ENCODE measurements at places on chromosomes 7 and 10. TPM values are rescaled to one million over a fixed set of nuclear protein-coding genes. Genes with fewer than 3 reads are reported as not detected.

- no peaks in the 10 kb centered on the region for H3K36me3 ChIP-seq
- no peak overlapping the region for H3K27ac ChIP-seq
- peaks cover 5% of the 10 kb centered on the region for H3K27me3 ChIP-seq
- no peak for DNase-seq
- no peaks in the 10 kb centered on the region for H3K4me1 ChIP-seq
Measured at GRCh38 chr7:131747658-131748232, 191.3 kb upstream of the PODXL start.

DNA sequence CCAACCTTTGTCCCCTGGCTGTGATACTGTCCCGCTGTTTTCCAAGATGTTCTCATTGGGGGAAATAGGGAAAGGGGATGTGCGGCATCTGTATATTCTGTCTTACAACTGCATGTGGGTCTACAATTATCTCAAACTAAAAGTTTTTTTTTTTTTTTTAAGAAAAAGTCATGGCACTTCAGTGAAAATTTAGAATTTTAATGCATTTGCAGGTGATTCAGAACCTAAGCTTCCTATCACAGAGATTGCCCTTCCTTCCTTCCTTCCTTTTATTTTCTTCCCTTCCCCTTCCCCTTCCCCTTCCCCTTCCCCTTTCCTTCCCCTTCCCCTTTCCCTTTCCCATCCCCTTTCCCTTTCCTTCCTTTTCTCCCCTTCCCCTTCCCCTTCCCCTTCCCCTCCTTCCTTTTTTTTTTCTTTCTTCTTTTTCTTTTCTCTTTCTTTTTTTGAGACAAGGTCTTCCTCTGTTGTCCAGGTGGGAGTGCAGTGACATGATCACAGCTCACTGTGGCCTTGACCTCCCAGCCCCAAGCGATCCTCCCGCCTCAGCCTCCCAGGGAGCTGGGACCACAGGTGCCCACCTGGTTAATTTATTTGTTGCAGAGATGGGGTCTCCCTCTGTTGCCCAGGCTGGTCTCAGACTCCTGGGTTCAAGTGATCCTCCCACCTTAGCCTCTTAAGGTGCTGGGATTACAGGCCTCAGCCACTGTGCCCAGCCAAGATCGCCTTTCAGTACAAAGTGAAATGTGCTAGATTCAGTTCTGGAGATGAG is 32.0 kb downstream of the JAKMIP3 start:
- DNase-seq = no peak
- peaks cover 6% of the 10 kb centered on the region for H3K27me3 ChIP-seq
- H3K4me1 ChIP-seq = peaks cover 9% of the 10 kb centered on the region
- no peaks in the 10 kb centered on the region for H3K36me3 ChIP-seq

The RNLS gene
- 1.2 TPM for total RNA-seq

The C10orf105 gene
- total RNA-seq = 0.52 TPM

GRCh38 chr7:46133072-46133471 is 212.0 kb upstream of the IGFBP3 start:
- H3K4me1 ChIP-seq = no peaks in the 10 kb centered on the region
- H3K27me3 ChIP-seq = no peaks in the 10 kb centered on the region
- DNase-seq = no peak

GRCh38 chr10:49168171-49168540 is 20.0 kb downstream of the TMEM273 start:
- no peak for DNase-seq
- peaks cover 8% of the 10 kb centered on the region for H3K4me1 ChIP-seq
- H3K4me3 ChIP-seq = no peak overlapping the region
- no peaks in the 10 kb centered on the region for H3K27me3 ChIP-seq

The SLC29A4 gene
- 0.50 TPM for total RNA-seq

The TDRD1 gene
- 0.10 TPM for total RNA-seq

DNA sequence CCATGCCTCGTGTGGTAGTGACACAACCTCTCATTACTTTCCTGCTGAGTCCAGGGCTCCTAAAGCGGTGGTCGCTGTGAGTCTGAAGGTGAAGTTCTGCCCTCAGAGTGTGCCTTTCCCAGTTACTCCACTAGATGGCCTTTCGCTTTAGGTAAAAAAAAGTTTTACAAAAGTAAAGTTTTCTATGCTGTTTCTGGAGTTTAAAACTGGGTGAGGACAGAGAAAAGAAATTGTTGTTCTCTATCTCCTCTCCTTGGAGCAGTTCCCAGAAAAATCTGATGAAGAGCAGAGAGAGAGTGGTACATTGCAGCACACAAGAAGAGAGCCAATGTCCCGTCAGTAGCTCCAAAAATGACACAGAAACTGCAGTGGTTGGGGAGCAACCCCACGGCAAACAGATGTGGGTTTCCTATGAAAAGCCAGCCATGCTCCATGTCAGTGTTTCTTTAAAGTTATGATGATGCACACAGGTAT is 257.1 kb downstream of the GLI3 start:
- no peaks in the 10 kb centered on the region for H3K36me3 ChIP-seq
- H3K4me3 ChIP-seq = no peak overlapping the region
- DNase-seq = no peak
- H3K27me3 ChIP-seq = peaks cover 19% of the 10 kb centered on the region

The ACTL6B gene
- total RNA-seq = not detected

The LBX1 gene
- total RNA-seq = not detected

The AQP1 gene
- total RNA-seq = 0.12 TPM

DNA sequence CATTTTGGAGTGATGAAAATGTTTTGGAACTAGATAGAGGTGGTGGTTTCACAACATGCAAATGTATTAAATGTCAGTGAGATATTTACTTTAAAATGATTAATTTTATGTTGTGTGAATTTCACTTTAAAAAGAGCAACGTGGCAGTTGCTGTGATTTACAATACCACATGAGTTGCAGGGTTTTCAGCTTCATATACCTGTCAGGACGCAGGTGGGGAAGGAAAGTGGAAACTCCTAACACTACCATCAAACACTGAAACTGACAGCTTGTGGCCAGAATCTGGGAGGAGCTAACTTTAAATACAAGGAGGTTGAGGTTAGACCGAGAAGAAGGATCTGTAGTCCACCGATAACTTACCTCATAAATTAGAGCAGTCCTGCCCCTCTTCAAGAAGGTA is 168.9 kb upstream of the TMEM72 start:
- no peak for DNase-seq
- peaks cover 10% of the 10 kb centered on the region for H3K27me3 ChIP-seq
- H3K36me3 ChIP-seq = no peaks in the 10 kb centered on the region
- no peak overlapping the region for H3K27ac ChIP-seq
- H3K4me3 ChIP-seq = no peak overlapping the region

DNA sequence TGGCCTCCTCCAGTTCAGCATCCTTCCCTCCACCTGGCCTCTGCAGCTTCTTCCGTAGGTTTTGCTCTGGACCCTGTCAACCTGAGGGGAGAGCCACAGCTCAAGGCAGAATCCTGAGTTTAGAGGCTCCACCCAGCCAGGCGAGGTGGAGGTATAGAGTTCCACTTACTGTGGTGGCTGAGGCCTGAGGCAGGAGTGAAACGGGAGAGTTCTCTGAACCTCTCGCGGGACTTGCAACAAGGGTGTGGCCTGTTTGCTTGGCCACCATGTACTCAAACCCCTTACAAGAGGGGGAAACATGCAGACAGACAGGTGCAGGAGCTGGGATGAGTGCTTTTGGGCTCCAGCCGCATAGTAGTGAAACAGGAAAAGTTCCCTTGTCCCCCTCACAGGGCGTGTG is 154.0 kb upstream of the C7orf33 start:
- H3K36me3 ChIP-seq = no peaks in the 10 kb centered on the region
- no peak overlapping the region for H3K27ac ChIP-seq
- H3K27me3 ChIP-seq = peaks cover 2% of the 10 kb centered on the region
- H3K4me1 ChIP-seq = no peaks in the 10 kb centered on the region
- H3K4me3 ChIP-seq = no peak overlapping the region

The TRIL gene
- total RNA-seq = not detected

The TCF7L2 gene
- 0.60 TPM for total RNA-seq

The TACC2 gene
- not detected for total RNA-seq

DNA sequence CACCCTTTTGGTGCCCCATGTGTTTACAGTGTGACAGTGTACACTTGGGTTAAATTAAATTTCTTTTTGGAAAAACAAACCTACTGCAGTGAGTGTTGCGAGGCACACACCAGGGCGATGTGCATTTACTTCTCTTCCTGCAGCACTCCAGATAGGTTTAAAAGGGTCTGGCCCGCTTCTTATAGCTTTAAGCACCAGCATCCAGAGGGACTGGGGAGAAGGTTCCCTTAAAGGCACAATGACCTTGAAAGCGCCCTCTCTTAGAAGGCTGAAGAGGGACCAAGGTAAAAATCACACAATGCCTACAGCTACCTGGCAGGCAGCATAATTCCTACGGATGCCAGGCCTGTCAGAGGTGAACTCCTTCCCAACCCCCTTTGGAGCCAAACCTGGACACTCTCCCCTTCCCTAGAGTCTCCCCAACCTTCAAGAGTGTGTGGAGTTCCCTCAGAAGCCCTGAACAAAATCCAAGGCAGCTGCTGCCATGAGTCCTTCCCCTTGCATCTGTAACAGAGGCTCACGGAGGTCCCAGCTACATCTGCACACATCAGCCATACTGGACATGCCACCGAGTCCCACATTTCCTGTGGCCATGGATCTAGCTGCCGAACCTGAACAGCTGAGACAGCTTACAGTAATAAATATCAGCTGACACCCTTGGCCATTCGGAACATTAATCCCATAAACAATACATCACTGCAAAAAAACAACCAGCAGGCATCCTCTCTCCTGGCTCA is 33.2 kb downstream of the TRIM8 start:
- H3K27ac ChIP-seq = no peak overlapping the region
- no peak overlapping the region for H3K4me3 ChIP-seq
- H3K4me1 ChIP-seq = peaks cover 60% of the 10 kb centered on the region
- peaks cover 8% of the 10 kb centered on the region for H3K36me3 ChIP-seq

DNA sequence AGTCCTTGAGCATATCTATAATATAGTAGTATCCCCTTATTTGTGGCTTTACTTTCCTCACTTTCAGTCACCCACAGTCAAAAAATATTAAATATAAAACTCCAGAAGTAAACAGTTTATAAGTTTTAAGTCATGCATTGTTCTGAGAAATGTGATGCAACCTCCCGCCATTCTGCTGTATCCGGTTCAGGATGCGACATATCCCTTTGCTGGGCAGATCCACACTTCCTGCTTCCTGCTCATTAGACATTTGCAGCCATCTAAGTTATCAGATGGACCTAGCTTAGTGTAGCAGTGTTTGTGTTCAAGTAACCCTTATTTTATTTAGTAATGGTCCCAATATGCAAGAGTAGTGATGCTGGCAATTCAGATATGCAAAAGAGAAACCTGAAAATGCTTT is 38.9 kb upstream of the BMS1 start:
- no peak for DNase-seq
- H3K4me3 ChIP-seq = no peak overlapping the region
- H3K27me3 ChIP-seq = peaks cover 5% of the 10 kb centered on the region
- H3K27ac ChIP-seq = no peak overlapping the region
- no peaks in the 10 kb centered on the region for H3K4me1 ChIP-seq
- no peaks in the 10 kb centered on the region for H3K36me3 ChIP-seq

DNA sequence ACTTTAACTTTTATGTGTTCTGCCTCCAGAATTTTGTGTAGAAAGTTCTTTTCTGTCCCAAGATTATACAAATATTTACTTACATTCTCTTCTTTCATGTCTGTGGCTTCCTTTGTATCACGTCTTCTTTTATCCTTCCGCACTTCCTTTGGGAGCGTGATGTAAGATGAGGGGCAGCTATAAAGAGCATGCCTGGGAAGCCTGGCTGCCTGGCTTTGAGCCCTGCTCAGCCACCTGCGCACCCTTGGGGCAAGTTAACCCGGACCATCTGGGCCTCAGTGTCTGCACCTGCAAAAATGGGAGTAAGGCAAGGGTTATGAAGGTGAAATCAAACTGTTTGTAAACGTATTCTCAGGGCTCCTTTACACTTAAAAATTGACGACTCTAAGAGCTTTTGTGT is 25.2 kb downstream of the PALD1 start:
- no peaks in the 10 kb centered on the region for H3K36me3 ChIP-seq
- no peaks in the 10 kb centered on the region for H3K27me3 ChIP-seq
- peaks cover 12% of the 10 kb centered on the region for H3K4me1 ChIP-seq
- H3K27ac ChIP-seq = no peak overlapping the region
- DNase-seq = no peak

The PTPRZ1 gene
- total RNA-seq = not detected

The TAC1 gene
- not detected for total RNA-seq

The TMEM270 gene
- not detected for total RNA-seq

GRCh38 chr7:138797715-138798320 is at the start of the genes ATP6V0A4 and TMEM213:
TSS of gene ATP6V0A4 (minus strand) at chr7:138798196. CDS start at chr7:138771247, 26,949 bp downstream.
TSS of gene TMEM213 (plus strand) at chr7:138797994. CDS start at chr7:138798105, 111 bp downstream.
- DNase-seq = no peak
- no peaks in the 10 kb centered on the region for H3K27me3 ChIP-seq
- H3K4me1 ChIP-seq = peaks cover 15% of the 10 kb centered on the region
- peaks cover 2% of the 10 kb centered on the region for H3K36me3 ChIP-seq

The TMEM248 gene
- total RNA-seq = 85.0 TPM

The MOGAT3 gene
- not detected for total RNA-seq

DNA sequence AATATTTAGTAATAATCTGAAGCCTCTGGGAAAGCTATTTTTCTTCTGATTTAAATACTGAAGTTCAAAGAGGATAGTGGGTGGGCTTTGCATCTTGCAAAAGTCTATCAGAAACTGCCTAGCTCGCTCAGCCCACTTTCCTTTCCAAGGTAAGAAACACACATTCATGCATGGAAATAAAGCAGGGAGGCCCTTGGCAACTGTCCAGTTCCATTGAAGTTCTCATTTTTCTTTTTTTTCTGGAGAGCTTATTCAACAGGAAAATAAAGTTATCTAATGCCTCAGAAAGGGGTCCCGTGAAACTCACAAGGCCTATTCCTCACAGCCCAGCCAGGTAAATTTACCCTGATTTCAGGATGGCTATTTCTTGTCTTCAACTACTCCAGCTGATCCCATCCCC is 654.9 kb downstream of the KCNMA1 start:
- H3K4me1 ChIP-seq = no peaks in the 10 kb centered on the region
- H3K36me3 ChIP-seq = no peaks in the 10 kb centered on the region
- H3K27me3 ChIP-seq = no peaks in the 10 kb centered on the region
- no peak overlapping the region for H3K4me3 ChIP-seq

- no peaks in the 10 kb centered on the region for H3K27me3 ChIP-seq
- no peaks in the 10 kb centered on the region for H3K36me3 ChIP-seq
- H3K27ac ChIP-seq = no peak overlapping the region
- no peak for DNase-seq
- H3K4me1 ChIP-seq = no peaks in the 10 kb centered on the region
Measured at GRCh38 chr7:109842386-109842785, 1248.5 kb upstream of the LRRN3 start.

GRCh38 chr7:90775383-90775965 is 179.4 kb downstream of the CDK14 start:
- no peak overlapping the region for H3K4me3 ChIP-seq
- H3K4me1 ChIP-seq = no peaks in the 10 kb centered on the region
- H3K27me3 ChIP-seq = no peaks in the 10 kb centered on the region
- H3K36me3 ChIP-seq = no peaks in the 10 kb centered on the region

GRCh38 chr7:82036146-82036886 is 266.5 kb upstream of the HGF start:
- H3K4me3 ChIP-seq = no peak overlapping the region
- no peak overlapping the region for H3K27ac ChIP-seq
- no peak for DNase-seq
- H3K27me3 ChIP-seq = no peaks in the 10 kb centered on the region

DNA sequence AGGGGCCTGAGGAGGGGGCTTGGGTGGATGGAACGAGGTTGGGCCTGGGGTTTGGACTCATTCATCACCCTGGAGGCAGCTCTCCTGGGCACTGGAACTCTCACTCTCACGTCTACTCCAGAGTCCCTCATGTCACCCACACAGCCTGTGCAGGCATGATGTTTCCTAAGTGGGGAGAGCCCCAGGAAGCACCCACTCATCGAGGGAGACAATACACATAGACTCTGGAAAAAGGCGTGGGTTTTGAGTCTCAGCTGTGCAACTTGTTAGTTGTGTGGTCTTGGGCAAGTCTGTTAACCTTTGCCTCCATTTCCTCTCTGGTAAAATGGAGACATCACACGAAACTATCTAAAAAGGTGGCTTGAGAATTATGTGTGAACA is 25.9 kb upstream of the RBM20 start:
- no peak overlapping the region for H3K27ac ChIP-seq
- DNase-seq = no peak
- peaks cover 3% of the 10 kb centered on the region for H3K27me3 ChIP-seq
- H3K4me3 ChIP-seq = no peak overlapping the region
- no peaks in the 10 kb centered on the region for H3K36me3 ChIP-seq
